ENCODE measurements at places on chromosomes 5 and 9.

DNA sequence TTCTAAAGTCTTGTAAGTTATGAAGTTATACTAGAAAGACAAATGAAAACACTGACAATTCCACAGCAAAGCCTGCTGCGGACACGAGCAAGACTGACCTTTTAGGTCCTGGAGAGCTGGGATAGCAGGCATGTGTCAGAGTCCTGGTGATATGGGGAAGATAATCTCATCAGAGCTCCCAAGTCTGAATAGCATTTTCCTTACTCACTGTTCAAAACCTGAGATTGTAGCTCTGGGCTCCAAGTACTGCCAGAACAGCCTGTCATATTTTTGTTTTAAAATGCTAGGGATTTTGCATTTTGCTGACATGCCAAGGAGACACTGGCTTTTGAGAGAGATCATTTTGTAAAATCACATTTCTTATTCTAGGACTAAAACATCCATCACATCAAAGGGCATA, 90.1 kb downstream of the DRD1 start:
- no peak for DNase-seq

DNA sequence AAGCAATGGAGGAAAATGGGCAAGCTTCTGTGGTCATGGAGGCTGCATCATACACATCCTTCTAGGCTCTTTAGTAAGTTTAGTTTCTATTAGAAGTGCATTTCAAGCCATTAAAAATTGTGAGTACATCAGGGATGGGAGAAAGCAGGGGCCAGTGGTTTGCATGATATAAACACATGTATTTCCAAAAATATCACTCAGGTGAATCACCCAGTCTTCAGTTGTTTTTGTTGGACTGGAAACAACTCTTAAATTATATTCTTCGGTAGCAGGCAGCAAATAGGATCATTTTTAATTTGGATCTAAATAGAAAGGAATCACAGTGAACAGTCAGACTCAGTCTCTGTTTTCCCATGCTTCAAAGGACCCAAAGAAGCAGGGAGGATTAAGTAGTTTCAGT, 657.9 kb downstream of the TLR4 start:
- no peak for DNase-seq

GRCh38 chr5:156783092-156783491, 67.0 kb upstream of the PPP1R2B start:
- DNase-seq = no peak

GRCh38 chr5:157747766-157748700, 4.5 kb downstream of the LSM11 start:
- no peak for DNase-seq

- peak; percentile 79 for DNase-seq
Observed at GRCh38 chr5:80082731-80083100, 47.6 kb downstream of the THBS4 start.

GRCh38 chr9:123174887-123175518, 93.4 kb downstream of the STRBP start:
- no peak for DNase-seq

GRCh38 chr5:56161927-56162326, 71.2 kb downstream of the ANKRD55 start:
- no peak for DNase-seq

- DNase-seq = no peak
Observed at GRCh38 chr5:89343666-89344065, 460.7 kb upstream of the MEF2C start.

DNA sequence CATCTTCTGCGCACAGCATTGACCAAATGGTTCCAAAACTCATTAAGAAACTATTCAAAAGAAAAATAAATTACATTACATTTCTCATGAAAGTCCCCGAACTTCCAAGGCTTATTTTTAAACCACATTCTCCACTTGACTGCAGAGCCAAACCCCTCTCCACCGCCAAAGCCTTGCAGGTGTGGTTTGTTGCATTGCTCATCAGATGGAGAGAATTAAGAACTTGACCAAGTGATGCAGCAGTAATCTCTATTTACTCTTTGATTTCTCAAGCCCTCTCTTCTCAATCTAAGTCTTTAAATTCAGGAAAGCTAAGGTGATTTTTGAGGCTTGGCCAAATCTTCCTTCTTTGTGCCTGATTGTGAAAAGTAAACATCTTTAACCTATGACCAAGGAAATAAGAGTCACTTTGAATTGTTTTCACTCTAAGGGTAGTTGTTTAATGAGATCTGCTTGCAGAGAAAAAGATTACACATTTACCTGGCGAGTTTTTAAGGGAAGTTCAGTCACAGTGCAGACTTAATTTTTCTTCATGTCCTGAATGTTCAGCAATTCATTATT, 290.5 kb upstream of the ITGA1 start:
- no peak for DNase-seq

DNA sequence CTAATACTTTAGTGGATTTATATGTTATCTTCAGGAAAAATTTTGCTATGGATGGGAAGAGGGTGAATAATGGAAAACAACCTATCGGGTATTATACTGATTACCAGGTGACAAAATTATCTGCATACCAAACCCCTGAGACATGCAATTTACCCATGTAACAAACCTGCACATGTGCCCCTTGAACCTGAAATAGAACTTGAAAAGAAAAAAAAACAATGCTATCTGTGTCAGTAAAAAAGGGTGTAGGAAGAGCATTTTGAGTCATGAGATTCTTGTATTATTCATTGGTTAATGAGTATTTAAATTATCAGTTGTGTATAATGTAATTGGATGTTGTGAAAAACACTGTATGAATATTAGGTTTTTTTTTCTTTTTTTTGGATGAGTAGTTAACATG, 75.4 kb downstream of the PRR16 start:
- DNase-seq = no peak

DNA sequence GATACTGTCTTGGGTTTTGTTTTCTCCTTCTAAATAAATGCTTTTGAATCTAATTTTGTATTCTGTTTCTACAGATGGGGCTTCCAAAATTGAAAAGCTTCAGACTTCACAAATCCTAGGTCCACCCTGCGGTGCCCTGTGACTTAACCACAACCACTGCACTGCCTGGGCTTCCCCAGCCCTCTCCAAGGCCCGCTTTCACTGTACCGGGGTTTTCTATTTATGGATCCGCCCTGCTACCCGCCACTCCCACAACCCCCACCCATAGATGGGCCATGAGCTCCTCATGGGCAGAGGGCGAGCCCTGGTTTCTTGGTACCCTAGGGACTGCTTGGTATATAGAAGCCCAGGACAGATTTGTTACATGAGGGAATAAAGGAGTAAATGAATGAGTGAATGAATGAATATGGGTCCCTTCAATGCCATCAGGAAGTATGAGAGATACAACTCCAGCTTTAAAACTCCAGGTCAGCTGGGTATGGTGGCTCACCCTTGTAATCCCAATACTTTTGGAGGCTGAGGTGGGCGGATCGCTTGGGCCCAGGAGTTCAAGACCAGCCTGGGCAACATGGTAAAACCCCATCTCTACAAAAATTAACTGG, 39.8 kb upstream of the NEK6 start:
- no peak for DNase-seq

GRCh38 chr9:38146844-38147243, 77.8 kb upstream of the SHB start:
- DNase-seq = no peak

DNA sequence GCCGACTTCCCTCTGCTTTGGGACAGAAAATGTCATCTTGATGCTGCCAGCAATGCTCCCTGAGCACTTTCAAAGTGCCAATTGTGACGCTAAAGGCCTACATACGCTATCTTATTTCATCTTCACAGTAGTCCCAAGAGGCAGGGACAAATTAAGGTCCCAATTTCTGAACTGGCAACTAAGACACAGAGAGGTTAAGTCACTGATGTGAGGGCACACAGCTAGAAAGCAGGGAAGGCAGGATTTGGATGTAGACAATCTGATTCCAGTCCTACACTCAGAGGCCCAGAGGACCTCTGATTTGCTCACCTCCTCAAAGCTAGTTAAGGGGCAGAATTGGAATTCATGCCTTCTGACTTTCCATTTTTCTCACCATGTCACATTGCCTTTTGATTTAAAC, 249.2 kb upstream of the CLINT1 start:
- DNase-seq = no peak

GRCh38 chr9:113293285-113293878, 9.8 kb downstream of the RNF183 start:
- DNase-seq = no peak

- DNase-seq = no peak
Observed at GRCh38 chr5:134288610-134289009, 62.7 kb upstream of the PPP2CA start.

DNA sequence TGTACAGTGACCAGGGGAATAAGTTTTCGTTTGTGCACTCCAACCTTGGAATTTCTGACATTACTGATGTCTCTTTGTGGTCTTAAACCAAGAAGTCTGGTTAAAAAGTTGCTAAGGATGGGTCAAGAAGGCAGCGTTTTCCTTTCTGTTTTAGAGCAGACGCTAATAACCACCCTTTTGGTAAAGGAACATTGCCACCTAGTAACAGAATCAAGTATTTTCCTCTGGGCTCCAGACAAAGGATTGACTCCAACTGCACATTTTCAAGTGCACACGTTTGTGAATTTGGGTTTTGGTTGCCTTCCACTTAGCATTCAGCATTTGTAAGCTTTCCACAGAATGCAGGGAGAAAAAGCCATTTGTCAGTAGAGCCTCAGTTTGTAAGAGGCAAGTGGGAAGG, 22.2 kb upstream of the CEP78 start:
- no peak for DNase-seq

DNA sequence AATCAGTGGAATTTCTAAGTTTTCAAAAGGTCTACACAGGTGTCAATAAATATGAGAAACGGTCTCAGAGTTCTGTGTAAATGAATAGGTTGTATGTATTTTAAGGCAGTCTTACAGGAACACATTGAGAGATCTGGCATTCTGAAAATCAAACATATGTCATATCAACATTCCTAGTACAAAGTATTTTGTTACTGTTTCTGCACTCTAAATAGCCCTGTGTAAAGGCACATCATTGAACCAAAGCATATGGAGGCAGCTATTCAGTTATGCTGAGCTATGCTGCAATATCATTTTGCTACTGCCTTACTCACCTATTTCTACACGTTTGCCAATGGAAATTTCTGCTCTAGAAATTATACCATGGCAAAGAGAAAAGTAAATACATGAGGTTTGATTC, 379.1 kb downstream of the KIAA0825 start:
- DNase-seq = no peak

DNA sequence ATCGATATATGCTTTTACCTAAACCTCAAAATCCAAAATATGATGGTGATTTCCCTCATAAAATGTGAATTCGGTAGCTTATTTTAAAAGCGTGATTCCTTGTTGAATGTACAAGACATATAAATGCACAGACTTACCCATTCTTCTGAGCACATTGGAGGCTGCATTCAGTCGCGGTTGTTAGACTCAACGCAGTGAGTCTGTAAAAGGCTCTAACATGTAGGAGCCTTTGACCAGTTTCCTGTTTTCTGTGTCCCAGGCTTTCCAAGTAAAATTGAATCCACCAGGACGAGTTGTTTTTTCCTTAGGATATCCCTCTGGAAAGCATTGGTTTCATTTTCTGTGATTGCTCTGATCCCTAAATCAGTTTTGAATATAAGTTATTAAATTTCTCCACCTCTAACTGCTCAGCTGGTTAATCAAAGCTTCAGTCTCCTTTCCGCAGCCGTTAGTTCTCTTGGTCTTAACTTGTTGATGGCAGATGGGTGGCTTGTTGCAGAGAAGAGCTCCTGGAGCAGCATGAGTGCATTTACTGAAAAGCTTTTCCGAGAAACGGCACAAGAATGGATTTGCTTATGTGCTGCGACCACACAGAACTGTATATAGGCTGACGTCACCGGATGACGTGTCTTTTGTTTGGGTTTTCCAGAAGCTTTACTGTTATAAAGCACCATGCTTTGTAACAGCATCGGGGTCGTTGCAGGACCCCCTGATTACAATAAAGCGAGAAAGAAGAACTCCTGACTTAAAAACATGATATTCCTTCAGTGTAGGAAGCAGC, at the start of gene LRRTM2:
Gene LRRTM2, minus strand, starts transcription at position 565 of the 781 bp plus-strand sequence. Its CDS starts 424 bp downstream, at position 141.
- DNase-seq = no peak

DNA sequence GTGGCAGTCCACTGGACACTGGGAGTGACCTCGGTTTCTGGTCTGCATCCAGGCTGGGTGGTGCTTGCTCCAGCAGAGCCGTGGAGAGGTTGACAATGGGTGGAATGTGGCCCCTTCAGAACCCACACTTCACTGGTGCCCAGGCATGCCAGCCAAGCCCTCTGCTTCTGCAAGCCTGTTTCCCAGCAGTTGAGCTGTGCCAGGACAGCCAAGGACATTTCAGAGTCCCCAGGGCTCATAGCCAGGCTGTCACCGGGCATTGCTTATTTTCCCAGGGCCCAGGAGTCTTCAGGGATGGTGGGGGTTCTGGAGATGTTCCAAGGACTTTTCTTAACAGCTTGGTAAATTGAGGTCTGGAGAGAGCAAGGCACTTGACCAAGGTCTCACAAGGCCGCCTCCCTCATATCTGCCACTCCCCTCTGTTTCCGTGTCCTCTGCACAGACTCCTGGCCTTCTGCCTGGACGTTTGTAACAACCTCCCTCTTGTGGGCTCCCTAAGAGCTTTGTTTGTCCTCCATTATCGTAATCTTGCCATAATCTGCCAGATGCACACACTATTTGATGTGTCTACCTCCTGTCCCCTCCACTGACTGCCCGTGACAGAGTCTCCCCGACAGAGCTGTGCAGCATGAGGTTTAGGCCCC, 3.8 kb upstream of the NDST1 start:
- DNase-seq = no peak

GRCh38 chr5:136457390-136458013, 92.2 kb upstream of the TRPC7 start:
- DNase-seq = no peak

- DNase-seq = no peak
Observed at GRCh38 chr5:88727705-88728313, 155.2 kb downstream of the MEF2C start.

GRCh38 chr9:100322954-100323536, 29.7 kb downstream of the TEX10 start:
- DNase-seq = no peak

DNA sequence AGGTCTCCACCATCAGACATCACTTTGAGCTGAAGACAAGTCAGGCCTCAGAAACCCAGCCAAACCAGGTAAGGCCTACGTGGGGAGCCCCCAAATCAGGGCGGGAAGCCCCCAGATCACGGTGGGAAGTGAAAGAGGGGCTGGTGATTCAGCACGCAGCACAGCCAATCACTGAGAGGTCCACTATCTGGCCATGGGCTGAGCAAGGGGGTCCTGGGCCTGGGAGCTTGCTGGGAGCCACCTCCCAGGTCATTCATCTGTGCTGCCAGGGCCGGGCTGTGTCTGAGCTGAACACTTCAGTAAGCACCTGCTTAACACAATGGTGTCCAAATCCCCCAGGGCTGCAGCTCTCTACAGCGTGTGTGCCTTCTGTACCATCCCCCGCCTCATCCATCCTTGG, 15.5 kb downstream of the MED10 start:
- no peak for DNase-seq

Data from NCI-H2171 (cell line).